ENCODE measurements at places on chromosomes 2 and 18.

DNA sequence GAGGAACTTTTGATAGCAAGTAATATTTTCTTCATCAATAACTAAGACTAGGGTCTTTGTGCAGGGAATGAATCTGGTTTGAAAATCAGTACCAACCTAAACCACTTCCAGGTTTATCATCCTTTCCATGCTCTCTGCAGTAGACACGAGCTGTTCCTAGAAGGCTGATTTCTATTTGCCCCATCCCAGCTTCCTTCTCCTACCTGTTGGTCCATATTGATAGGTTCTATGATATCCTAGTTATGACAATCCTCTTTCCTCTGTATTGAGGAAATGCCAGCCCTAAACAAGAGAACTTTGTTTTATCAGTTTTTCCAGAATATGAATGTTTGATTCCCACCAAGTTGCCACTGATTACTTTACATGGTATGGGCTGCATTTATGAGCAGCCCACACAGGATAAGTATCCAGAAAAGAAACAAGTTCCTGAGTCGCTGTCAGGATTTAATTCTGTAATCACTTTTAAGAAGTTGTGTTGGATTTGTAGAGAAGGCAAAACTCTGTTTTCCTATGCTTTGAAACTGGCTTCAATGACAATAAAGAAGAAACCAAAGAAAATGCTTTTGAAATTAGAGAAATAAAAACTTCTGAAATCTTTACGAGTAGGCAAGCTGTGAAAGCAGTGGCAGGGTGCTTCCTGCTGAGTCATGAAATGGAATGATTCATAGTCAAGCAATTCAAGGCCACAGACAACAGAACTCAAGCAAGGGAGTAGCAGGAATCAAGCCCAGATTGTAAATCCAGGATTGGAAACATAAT is 37.3 kb upstream of the TANK start:
- no peak for DNase-seq

DNA sequence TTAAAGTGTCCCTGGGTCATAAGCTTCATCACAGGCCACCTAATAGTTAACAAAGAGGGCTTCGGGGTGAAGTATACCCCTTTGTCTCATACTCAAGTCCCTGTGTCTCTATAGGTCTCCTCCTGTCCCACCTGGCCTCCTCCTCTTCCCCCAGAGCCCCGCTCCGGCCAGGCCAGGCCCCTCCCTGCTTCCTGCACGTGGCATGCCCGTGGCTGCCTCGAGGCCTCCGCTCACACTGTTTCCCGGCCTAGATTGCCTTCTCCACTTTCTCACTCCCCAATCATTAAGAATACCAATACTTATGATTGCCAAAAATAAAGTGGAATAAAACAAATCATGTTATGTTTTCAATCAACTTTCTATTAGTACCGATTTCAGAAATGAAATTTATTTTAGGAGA is 18.8 kb downstream of the SMYD1 start:
- no peak for DNase-seq

DNA sequence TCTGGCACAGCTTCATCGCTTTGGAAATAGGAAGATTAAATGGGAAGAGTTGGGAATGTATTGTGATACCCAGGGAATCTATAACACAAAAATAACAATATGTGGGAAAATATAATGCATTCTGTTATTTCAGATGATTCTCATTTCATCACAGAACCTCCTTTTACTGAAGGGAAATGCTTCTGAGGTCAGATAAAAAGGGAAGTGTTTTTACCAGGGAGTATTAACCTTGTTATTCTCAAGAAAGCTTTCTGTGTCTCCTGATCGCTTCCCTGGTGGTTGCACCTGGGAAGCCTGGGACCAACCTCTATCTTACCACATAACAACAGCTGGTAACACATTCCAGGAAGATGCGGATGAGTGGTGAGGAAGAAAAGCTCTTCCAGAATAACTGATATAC is 47.2 kb downstream of the SCG2 start:
- no peak for DNase-seq

- no peak for DNase-seq
Observed at GRCh38 chr2:208686665-208687064, 280.1 kb downstream of the PTH2R start.

DNA sequence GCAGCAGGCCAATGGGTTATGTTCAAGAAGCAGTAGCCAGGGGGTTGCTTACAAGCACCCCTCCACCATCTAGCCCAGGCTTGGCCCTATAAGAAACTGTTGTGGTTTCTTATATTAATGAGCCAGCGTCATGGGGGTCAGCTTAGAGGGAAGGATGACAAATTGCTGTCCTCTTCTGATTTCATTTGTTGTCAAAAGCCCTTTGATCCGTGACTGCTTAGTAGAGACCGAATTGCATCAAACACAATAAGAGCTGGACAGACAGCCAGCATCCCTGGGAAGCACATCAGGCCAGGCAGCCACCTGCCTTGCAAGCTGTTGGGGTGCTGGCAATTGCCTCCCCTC is 206.6 kb upstream of the SETBP1 start:
- no peak for DNase-seq

DNA sequence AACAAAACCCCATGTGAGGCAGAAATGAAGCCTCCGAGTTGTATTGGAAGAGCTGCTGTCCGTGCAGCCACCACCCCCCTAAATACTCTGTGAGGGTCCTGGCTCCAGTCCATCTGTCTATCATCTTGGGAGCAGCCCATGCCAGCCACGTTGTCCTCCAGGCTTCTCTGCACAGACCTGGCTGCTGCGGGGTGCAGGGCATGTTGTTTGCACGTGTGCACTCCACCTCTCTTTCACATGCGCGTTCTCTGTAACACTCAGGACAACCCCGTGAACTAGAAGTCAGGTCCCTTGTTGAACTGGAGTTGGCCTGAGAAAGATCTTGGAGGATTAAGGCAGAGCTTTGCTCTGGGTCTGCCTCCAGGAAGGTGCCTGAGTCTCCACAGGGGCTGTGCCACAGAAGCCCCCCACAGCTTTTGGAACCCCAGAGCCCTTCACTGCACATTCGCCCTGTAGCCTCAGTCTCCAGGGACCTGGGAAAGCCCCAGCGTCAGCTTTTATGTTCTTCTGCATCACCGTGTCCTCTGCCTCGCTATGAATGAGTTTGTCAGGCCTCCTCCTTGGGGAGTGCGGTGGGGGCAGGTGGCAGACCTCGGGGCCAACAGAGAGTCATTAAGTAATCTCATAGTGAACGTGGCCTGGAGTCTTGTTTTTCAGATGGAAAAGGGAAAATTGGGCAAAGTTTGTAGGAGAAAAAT is 16.6 kb downstream of the RTP5 start:
- no peak for DNase-seq

DNA sequence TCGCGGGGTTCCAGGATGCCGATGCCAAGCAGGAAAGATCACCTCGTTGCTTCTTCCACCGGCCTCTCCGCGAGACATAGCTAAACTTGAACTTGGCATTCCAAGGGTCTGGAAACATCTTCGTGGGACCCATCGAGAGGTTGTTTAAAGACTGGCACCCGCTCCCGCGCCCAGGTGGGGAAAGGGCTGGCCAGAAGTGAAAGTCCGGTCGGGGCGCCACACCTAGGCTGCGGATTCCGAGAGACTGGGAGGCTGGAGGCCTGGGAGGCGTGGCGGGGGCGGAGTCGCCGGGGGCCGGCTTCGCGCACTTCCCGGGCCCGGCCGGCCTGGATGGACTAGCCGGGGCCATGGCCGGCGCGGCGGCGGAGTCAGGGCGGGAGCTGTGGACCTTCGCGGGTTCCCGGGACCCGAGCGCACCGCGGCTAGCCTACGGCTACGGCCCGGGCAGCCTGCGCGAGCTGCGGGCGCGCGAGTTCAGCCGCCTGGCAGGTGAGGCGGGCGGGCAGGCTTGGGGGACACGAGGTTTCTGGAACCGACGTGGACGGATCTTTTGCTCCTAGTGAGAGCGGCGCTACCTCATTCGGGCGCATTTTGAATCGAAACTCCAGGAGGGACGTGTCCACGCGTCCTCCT is at the start of gene MOCOS:
Gene MOCOS, plus strand, starts transcription at position 305 of the 633 bp plus-strand sequence. Its CDS starts 43 bp downstream, at position 348.
- peak; percentile 81 for DNase-seq

- DNase-seq = no peak
Observed at GRCh38 chr2:14650066-14650465, 17.5 kb downstream of the LRATD1 start.

- no peak for DNase-seq
Observed at GRCh38 chr2:46657042-46657504, 177.7 kb downstream of the TMEM247 start.

DNA sequence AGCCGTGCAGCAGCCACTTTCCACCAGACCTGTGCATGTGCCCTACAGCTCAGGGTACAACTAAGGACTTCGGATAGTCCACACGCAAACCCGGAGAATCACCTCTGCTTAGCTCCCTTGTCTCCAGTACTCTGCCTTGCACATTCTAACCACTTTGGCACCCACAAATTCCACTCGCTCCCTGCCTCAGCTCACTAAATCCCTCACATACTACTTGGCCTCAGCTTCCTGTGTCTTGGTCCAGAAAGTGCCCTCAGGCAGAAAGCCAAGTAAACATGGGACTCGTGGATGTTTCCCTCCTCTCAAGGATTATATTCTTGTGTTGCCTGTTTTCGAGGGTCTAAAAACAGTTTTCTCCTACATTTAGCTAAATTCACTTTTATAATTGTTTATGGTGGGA is 157.8 kb upstream of the DAPL1 start:
- no peak for DNase-seq

- no peak for DNase-seq
Observed at GRCh38 chr2:236085211-236085610, 83.0 kb downstream of the GBX2 start.

DNA sequence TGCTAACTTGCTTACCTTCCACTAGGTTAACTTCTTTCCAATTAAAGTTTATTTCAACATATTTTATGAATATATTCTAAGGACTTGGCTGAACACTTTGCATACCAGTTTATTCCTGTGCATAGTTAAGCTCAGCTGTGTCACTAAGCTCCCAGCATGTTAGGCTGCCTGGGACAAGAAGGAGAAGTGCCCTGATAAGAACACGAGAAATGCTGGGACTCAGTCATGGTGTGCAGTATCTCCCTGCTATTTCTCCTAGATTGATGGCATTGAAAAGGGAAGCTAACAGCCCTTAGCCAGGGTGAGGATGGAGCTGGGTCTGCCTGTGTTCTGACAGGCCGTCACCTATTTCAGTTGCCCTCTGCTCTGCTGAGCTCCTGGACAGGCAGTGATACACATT is 164.3 kb downstream of the TRABD2A start:
- no peak for DNase-seq

DNA sequence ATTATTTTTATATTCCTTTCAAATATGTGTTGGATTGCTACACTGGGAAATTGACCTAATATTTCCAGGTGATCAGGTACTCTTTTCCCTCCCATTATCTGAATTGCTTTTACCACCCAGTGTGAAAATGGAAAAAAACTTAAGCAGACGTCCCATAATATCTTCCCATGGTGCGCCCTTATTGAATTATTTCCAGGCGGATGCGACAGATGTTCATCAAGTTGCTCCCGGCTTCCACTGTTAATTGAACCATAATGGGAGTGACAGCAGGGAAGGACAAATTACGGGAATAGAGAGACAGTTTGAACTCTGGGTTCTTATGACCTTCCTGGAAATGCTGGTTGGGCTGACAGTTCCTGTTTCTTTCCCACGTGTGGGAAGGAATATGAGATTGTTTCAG is 93.3 kb downstream of the THSD7B start:
- DNase-seq = no peak

DNA sequence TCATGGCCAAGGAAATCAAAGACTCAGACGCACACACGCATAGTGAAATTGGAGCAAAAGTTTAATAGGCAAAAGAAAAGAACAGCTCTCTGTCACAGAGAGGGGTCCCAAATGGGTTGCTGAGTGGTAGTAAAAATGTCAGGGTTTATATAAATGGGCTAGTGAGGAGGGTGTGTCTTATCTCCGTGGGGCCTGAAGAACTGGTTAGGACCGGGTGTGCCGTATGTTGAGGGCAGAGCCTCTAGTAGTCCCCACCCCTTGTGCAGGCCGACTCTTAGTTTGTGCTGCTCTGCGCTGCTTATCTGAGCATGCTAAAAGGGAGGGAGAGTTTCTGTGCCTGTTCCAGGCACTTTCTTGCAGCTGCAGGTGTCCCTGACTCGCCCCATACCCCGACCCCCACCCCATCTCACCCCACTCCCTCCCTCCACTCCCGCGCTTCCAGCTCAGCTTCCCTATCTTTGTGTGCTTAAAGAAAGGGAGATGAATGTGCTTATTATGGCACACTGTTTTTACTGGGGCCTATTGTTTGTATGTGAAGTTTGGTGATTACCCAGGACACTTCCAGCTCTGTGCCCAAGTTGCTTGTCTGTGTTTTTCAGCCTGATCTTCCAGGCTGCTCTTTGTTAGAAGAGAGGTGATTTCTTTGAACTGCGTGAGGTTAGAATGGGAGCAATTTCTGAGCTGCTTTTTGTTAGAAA is 167.4 kb downstream of the SPAG16 start:
- DNase-seq = no peak

DNA sequence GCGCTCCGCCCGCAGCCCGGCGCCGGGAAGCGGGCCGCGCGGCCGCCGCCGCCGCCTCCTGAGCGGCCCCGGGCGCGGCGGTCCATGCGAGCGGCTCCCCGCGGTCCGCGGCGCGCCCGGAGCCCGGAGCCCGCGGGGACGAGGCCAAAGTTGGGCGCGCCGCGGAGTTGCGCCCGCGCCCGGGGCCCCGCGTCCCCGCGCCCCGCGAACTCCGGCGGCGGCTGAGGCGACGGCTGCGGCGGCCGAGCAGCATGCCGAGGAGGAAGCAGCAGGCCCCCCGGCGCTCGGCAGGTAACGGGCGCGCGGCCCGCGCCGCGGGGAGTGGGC is 992 bp downstream of the TSHZ1 start:
- DNase-seq = no peak

GRCh38 chr2:221420245-221420644 is 151.9 kb downstream of the EPHA4 start:
- no peak for DNase-seq

DNA sequence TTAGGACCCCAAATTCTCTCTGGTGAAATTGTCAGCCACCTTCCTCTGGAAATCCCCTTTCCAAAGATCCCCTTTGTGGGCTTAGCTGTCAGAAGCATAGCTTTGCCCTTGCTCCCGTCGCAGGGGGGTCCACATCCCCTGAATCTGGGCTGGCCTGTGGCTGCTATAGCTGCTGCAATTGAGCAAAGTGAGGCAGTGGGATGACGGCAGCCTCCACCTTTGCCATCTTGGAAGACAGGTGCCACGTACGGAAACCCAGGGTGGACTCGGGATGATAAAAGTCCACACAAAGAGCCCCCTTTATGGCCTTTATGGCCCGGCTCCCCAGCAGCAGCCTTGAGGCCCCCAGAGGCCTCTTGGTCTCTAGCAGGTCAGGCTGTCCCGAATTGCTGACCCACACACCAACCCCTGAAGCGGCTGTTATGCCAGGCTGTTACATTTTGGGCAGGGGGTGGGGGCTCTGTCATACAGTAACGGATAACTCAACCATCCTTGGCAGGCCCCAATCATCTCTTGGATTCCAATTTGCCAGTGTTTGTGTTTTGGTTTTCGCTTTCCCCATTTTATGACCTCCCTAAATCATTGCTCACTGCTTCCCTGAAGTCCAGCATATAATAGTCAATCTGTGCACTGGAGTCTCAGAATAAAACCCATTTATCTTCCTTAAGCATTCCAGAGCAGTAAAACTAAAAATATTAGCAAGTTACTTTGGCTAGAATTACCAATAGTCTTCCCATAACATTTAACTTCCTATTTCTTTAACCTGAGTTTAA is 33.2 kb upstream of the ID2 start:
- DNase-seq = no peak

- DNase-seq = no peak
Observed at GRCh38 chr18:51234117-51235008, 36.9 kb upstream of the MEX3C start.

- no peak for DNase-seq
Observed at GRCh38 chr18:23101861-23102432, 33.3 kb upstream of the CABLES1 start.
